ENCODE measurements at places on chromosomes 7 and 10. TPM values are rescaled to one million over a fixed set of nuclear protein-coding genes. Genes with fewer than 3 reads are reported as not detected.

The ARL4A gene
- 29.1 TPM for polyA plus RNA-seq

The GIMAP5 gene
- polyA plus RNA-seq, result 7.3 TPM

The EGFR gene
- polyA plus RNA-seq, result 32.0 TPM

The FAM237B gene
- polyA plus RNA-seq, result 0.96 TPM

The FBXO24 gene
- 2.6 TPM for polyA plus RNA-seq

The ASIC3 gene
- polyA plus RNA-seq, result 2.4 TPM
